ENCODE measurements at places on chromosomes 5 and 9.

DNA sequence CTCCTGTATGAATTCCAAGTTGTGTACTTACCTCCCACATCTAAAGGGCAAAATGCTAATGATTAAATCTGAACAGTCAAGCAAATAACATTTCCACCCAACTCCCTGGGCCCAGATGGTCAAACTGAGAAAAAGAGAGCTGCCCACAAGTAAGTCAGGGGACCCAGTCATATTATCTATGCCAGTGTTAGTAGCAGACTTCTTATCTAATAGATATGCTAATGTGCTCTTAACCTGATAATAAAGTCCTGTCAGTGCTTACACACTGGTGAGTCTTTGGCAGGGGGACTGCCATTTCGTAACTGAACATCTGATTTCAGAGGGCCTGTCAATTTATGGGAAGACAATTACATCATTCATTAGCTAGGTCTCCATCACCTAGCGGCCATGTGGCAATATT is 292.3 kb upstream of the WWC1 start:
- DNase-seq = no peak

- no peak for DNase-seq
Measured at GRCh38 chr5:21173526-21173925, 1185.5 kb upstream of the CDH18 start.

GRCh38 chr9:100033877-100034551 is 64.8 kb downstream of the ERP44 start:
- peak; percentile 42 for DNase-seq

DNA sequence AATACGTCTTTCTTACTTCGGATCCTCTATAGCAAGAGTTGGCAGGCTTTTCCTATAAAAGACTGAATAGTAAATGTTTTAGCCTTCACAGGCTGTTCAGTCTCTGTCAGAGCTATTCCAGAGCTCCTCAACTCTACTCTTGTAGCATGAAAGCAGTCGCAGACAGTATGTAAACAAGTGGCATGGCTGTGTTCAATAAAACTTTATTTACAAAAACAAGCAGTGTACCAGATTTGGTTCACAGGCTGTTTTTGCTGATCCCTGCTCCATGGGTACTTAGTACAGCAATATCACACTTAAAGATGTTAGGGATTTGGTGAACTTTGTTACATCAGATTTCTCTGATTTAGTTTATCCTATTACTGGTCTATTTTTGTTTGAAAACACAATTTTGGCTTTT is 235.2 kb downstream of the MLLT3 start:
- no peak for DNase-seq

DNA sequence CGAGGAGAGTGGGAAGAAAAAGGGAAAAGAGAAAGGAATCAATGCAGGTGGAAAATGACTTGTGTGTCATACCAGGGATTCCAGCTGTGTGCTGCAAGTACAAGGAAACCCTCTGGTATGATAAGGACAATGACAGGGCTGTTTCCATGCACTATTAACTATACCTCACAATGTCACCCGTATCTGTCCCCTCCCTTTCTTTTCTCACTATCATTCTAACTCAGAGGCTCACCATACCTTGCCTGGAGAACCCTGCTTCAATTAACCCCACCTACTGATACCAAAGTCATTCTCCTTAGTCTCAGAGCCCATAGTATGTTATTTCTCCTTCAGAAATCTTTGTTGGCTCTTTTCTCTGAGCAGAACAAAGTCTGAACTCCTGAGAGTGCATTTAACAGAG is 236.2 kb upstream of the NREP start:
- peak; percentile 34 for DNase-seq

DNA sequence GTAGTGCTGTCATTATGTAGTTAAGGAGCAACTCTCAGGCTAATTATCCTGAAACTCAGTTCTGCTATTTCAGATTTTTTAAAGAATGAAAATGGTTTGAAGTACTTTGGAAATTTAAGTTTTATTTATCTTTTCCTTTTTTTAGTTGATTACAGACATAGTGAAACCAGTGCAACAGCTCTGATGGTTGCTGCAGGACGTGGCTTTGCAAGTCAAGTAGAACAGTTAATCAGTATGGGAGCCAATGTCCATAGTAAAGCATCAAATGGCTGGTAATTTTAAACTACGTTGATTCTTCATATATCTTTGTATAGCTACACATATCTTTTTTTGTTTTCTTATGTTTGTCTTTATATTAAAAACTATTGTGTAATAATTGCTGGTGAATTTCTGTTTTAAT is 34.9 kb downstream of the YTHDC2 start:
- DNase-seq = no peak

GRCh38 chr5:14665101-14665822 is 744 bp downstream of the OTULIN start:
- peak; percentile 60 for DNase-seq

DNA sequence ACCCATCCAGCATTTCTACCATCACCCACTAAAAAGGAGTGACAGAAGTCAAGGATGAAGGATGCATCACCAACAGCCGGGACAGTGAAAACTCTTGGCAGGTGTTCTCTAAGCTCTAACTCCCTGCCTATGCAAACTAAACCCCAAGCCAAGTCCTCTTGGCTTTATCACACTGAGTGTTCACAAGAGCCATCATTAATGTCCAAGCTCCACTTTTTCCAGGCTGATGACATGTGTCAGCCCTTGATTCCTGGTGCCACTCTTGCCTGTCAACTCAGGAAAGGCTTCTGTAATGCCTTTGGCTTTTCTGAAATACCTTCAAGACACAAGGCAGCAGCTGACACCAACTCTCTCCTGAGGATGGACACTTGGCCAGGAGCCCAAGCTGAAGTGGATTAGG is 86.9 kb downstream of the NR6A1 start:
- no peak for DNase-seq

DNA sequence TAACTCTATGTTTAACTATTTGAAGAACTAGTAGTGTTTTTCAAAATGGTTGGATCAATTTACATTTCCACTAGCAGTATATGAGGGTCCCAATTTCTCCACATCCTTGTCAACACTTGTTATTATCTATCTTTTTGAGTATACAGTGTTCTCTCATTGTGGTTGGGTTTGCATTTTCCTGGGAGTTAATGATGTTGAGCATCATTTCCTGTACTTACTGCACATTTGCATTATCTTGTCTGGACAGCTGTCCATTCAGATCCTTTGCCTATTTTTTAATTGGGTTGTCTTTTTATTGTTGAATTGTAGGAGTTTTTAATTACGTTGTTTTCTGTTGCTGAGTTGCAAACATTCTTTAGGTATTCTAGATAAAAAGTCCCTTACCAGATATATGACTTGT is 103.4 kb upstream of the LRRTM2 start:
- DNase-seq = peak; percentile 12

DNA sequence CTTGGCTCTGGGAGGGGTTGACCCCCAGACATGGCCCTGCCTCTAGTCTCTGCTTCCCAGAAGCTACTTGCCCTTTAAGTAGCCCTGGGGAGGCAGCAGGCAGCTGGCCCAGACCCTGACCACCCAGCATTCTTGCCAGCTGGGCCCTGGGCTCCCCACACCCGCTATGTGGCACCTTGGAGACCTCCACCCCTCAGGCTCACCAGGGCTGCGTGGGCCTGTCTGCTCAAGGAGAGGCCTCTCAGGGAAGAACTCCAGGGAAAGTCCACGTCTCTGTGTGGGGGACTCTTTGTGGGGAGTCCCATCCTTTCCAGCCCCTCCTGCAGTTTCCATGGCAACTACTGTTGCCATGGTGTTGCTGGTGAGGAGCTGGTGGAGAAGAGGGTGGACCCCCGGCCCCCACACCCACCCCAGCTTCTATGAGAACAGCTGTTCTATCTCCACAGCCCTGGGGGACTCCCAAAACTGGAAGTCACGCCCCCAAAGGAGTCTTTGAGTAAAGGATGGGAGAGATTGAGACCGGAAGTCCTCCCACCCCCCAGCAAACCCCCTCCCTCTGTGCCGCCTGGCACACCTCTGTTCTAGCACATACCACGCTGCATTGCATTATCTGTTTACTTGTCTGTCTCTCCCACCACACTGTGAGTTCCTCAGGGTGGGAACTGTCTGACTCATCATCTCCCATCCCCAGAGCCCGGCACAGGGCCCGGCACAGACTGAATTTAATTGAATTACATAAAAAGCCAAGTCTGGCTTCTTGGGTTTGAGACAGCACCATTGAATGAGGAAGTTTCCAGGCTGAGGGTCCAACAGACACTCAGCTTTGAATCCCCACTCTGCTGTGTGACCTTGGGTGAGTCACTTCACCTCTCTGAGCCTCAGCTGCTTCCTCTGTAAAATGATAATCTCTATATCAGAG is 12.6 kb downstream of the DNM1 start:
- no peak for DNase-seq

DNA sequence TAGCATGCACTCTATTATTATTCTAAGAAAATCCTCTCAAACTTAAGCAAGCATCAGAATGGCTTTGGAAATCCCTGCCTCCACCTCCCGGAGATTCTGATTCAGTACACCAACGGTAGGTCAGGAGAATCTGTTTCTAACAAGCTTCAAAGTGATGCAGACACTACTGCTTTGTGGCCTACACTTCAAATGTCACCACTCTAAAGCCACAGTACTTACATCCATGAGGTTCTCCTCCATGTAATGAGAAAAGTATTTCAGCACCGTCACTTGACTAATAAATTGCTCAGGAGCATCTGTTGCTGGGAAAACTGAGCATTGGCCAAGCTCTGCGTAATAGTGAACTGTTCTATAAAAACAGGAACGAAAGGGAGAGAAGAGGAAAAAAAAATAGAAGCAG is 4.8 kb downstream of the PLK2 start:
- DNase-seq = no peak

DNA sequence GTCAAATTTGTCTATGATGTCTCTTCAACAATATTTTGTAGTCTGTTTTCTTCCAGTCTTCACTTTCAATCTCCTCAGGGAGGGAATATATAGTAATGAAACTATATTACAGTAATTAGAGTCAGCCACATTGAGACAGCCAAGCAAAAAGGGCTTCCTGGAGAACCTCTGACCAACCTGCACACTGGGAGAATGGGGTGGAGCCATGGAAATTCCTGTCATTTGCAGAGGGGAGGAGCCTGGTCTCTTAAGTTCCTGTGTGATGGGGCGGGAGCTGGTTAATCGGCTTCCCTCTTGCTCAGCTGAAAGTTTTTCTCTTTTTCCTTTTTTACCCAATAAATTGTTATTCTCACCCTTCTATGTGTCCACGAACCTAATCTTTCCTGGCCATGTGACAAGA is 1220.0 kb downstream of the PTPRD start:
- no peak for DNase-seq

- DNase-seq = no peak
Measured at GRCh38 chr5:167528651-167529050, 762.8 kb upstream of the WWC1 start.

GRCh38 chr9:14692470-14693250 is 572 bp downstream of the ZDHHC21 start:
- peak; percentile 7 for DNase-seq

DNA sequence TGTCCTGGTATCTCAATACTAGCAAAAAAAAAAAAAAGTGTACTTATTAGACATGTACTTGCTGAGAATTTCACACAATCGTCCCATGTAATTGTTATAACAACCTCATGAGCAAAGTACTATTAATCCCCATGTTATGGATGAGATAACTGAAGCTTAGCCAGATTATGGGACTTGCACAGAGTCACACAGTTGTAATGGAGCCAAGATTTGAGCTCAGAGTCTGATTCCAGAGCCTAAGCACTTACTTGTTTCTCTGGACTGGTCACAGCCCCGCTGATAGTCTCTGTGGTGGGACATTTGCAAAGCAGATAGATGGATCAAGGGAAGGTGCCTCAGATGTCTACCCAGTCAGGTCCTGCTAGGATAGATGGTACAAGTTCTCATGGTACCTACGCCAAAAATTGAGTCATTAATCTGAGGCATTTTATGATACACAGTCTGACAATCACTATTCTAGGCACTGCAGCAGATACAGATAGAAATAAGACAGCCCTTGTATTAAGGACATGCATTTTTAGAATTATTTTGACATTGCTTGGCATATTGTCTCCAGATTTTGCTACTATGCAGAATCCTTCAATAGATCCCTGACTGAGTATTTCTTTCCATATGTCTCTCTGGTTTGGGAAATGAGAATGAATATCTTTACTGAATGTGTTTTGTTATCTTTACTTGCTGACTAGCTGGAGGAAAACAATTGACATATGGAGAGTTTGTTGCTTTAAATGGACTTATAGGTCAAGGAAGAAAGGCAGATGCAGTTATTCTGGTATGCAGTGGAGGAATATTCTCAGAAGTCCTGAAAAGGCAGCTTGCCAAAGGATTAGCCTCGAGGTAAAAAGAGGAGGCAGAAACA is 149.5 kb downstream of the ADAMTSL1 start:
- no peak for DNase-seq

GRCh38 chr9:137788561-137789294 is 88.9 kb upstream of the CACNA1B start:
- DNase-seq = no peak

- DNase-seq = no peak
Measured at GRCh38 chr9:76561900-76562299, 102.9 kb downstream of the GCNT1 start.

- DNase-seq = peak; percentile 24
Measured at GRCh38 chr9:137423514-137424291, 510 bp downstream of the NOXA1 start.

DNA sequence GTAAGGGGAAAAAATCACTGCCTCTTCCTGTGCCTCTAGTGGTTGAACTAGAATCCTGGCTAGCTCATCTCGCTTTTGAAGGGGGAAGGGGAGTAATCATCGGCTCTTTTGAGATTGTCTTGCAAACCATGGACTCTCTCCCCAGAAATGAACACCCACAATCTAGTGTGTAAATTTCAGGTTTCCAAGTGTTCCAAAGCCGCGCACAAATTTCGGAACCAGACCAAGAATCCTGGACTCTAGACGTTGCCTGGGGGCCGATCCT is 4.9 kb upstream of the FOXE1 start:
- DNase-seq = no peak

GRCh38 chr9:86580688-86581087 is 226.5 kb upstream of the TUT7 start:
- DNase-seq = no peak

DNA sequence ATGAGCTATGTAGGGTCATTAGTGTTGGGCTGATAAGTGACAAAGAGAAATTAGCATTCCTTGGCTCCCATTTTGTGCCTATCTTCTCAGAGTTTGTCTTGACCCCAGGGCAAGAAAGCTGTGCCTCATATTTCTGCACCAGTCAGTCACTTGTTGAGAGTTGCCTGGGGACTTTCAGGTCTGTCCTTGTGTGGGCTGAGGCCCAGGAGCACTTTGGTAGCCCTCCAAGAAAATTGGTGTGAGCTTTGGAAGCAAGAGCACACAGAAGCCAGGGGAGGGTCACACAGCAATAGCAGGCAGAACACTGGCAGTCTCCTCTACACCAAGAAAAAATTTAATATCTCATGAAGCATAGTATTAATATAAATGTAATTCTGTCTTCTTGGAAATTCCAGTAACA is 239.9 kb downstream of the NPR3 start:
- DNase-seq = no peak
